ENCODE measurements at places on chromosomes 1 and 21.

- no peak for DNase-seq
These were observed 351.6 kb downstream of the PTBP2 start for GRCh38 chr1:97073169-97073568.

- DNase-seq, result no peak
These were observed 8.4 kb downstream of the TNFRSF1B start for GRCh38 chr1:12174924-12175810.

DNA sequence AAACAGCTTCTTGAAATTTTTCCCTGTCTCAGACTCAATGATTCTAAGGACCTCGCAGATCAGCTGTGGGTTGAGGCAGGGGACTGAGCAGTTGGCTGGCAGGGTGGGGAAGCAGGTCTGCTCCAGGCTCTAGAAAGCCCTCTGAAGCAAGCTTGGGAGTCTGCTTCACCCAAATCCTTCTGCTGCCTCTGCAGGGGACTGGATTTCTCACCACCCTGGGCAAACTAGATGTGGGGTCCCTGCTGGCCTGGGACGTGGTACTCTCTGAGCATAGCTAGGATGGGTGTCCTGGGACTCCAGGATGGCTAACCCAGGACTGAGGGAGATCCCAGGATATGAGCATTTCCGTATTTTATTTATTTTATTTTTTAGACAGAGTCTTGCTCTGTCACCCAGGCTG lies 89.3 kb downstream of the LAMC2 start:
- no peak for DNase-seq

DNA sequence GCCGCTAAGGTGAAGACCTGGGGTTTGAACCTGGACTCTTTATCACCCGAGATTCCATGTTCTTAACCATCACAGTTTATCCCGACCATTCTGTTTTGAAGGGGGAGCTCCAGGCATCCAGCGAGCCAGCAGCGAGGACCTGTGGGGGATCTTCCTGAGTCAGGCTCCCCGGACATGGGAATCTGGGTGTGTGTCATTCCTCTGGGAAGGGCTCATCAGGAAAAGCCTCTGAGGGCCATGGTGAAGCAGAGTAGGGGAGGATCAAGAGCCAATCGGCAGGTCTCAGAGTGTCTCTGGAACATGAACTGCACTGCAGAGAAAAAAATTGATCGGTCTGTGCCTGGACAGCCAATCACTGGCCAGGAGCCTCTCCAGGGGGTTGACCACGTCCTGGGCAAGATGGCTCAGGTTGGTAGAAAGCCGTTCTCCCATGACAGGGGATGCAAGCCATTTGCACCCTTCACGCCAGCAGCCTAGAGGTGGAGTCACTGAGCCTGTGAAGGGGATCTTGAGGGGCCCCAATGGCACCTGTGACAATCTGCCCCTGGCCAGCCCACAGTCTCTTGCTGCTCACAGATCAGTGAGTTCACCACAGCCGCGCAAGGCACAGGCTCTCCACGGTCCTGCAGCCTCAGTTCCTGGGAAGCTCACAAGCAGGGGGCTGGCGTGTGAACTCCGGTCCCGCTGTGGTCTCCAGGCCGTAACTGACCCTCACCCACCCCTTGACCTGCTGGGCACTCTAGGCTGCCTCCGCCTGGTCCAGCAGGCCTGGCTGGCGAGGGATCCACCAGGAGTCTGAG lies 20.4 kb upstream of the ACTRT2 start:
- no peak for DNase-seq

- no peak for DNase-seq
These were observed 282.8 kb upstream of the PKN2 start for GRCh38 chr1:88401313-88401712.

DNA sequence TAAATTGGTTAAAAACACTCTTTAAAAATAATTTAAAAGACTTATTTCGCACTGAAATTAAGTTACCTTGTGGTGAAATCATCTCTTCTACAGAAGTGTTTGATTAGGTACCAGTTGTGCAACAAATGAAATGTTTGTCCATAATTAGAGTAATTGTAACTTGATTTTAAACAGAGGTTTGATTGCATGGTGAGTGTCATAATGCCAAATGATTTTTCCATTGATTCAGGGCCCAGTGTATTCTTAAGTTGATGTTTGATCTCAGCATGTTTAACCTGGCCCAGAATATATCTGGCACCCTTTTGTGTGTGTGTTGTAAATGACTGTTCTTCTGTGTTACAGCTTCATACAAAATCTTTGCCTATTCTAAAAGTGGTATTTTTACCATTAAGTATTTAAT lies 28.5 kb downstream of the LRRC8B start:
- DNase-seq, result no peak

GRCh38 chr1:185367218-185367617 lies 50.2 kb upstream of the IVNS1ABP start:
- DNase-seq, result no peak

DNA sequence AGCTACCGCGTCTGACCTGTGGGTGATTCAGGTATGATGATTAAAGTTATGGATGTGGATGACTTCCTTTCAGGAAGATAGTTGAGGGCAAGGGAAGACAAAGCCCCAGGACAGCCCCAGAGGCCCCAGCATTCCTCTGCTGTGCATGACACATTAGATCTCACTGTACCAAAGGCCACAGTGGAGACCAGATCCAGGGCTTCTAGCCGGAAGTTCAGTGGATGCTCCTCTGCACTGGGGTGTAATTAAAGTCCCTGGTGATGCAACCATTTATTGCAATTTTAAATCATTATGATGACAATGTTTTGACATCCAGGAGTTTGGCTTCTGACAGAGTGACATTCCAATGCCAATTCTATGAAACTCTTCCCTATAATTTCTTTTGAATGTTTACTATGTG lies 5.0 kb downstream of the C4BPA start:
- no peak for DNase-seq

- DNase-seq, result no peak
These were observed 16.2 kb downstream of the COL24A1 start for GRCh38 chr1:86140281-86140880.

- DNase-seq, result no peak
These were observed 142.6 kb upstream of the CTTNBP2NL start for GRCh38 chr1:112253366-112253765.

GRCh38 chr1:15622712-15623373 lies 5.6 kb downstream of the DDI2 start:
- no peak for DNase-seq

DNA sequence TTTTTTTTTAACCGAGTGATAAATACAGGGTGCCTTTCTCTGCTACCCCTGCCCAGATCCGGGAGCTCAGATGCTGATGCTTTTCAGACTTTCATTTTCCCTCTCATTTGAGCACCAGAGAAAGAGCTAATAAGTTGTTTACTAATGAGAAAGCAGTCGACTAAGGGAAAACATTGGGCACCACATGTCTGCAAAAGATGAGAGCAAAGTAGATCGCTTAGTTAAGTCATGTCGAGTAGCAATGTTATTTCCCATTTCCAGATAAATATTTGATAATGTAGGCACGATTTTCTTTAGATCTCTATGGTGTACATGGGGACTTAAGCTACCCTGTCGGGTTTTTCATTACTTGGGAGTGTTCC lies 1.2 kb downstream of the PKN2 start:
- no peak for DNase-seq

DNA sequence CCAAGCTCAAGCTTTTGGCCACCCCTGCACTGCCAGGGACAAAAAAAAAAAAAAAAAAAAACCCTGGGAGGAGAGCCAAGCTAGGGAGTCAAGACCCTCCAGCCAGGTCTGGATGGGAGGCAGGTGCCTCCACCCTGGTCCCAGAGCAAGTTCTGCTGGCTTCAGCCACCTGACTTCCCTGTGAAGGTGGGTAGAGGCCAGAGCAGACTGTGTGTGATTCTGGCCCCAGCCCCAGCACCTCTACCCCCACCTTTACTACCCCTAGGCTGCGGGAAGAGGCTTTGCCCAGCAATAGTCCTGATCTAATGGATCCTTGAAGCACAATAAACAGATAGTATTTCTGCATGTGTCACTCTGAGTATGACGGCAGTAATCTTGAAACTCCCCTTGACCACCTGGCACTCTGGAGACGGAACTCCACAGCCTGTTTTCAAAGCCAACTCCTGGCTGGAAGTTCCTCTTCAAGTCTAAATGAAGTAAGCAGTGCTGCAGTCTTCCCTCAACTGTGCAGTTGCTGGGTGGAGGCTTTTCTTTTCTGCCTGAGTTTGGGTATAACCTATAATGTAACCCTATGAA lies 9.8 kb downstream of the PDZK1IP1 start:
- DNase-seq, result no peak

DNA sequence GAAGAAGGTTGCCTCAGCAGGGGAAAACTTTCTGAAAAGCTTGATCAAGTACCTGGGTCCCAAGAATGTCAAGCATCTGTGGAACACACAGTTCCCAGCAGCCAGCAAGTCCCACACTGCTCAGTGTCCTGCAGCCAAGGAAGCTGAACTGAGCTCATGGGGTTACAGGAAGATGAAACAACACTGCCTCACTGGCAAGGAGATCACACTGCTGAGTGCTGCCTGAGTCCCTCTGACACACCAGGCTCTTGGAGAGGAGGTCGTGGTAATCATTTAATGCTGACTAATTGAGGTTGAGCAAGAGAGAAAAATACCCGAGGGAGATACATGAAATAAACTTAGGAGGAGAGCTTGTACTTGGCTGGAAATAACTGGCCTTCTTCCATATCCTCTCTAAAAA lies 75.2 kb downstream of the MPZL1 start:
- DNase-seq, result peak; percentile 96

DNA sequence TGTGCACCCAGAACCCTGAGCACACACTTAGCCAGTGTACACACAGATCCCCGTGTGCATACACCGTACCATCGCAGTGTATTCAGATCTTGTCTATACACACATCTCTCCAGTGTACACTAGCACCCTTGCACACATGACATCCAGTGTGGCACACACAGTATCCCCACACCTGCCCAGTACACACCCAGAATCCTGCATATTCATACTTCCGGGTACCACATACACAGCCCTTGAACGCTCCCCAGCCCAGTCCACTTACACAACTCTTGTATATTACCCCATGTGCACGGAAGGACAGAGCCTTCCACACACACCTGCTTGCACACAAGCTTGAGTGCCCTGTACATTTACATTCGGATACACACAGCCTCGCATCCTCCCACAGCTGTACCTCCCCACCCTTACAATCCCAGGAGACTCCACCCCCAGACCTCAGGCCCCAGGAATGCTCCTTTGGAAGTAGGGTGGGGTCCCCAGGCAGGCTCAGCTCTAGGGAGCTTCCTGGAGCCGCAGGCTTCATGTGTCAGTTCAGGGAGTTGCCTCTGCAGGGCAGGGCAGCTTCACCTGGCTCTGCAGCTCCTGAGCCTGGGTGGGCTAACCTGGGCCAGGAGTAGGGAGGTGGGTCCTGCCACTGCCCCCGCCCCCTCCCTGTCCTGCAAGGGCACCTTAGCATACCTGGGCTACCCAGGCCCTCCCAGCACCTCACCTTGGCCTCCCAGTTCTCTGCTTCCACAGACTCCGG lies 46.2 kb downstream of the AHDC1 start:
- DNase-seq, result no peak

DNA sequence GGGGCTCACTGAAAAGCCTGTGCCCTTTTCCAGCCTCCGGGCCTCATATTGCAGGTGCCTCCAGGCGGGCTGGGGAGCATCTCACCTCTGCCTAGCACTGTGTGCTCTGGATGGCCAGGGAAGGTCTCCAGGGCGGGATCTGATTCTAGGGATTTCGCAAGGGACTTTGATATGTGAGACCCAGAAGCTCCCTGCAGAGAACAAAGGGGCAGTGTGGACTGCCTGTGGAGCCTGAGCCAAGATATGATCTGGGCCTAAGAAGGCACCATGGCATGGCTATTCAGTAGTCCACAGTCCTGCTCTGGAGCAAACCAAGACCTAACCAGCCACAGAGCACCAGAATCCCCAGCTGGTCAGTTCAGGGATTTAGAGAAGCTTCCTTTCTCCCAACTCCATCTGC lies 157.2 kb downstream of the ST6GALNAC5 start:
- no peak for DNase-seq

DNA sequence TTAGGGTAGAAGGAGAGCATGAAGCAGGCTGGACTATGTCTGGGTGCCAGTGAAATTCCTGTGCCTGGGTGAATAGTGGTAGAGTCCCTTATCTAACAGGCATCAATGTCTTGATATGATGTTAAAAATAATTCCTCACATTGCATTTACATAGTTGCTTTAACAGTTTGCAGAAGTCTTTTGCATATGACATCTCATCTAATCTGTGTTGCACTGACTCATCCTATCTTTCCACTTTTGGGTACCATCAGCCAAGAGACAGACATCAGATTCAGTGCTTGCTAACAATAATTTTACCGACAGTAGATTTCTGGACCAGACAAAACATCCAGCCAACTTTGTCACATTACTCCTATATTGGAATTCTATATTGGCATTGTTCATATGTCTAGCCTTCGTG lies 92.5 kb downstream of the WDR64 start:
- no peak for DNase-seq

- no peak for DNase-seq
These were observed 4.1 kb upstream of the TMCO1 start for GRCh38 chr1:165772739-165773138.

DNA sequence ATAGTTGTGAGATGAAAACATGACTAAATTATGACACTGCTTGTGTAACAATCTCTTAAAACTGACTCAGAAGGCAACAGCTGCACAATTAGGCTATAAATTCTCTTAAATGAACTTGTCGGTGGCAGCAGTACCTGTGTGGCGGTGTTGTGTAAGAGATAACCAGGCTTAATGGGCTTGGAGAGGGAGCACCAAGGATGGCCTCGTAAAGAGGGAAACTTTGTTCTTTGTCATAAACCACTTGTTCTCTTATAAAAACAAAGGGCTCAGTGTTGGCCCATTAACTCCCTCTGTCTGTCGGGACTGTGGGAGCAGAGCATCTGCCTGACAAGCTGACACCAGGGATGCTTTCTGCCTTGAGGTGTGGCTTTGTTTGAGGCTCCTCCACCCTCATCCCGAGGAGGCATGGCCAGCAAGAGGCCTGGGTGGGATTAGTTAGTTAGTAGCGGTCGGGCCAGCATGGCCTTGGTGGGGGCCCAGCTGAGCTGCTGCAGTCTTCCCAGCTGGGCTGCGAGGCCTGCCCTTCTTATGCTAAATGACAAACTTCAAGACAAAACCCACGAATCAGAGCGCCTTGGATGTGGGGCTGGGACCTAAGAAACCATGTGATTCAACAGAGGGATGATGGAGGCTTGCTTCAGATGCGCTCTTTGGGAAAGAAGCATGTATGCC lies 171.4 kb downstream of the CAMTA1 start:
- no peak for DNase-seq

GRCh38 chr1:78649628-78650027 lies at the start of gene IFI44:
TSS of gene IFI44 (plus strand) at chr1:78649831. CDS start at chr1:78650196, 365 bp downstream.
- DNase-seq, result peak; percentile 68

GRCh38 chr1:96837057-96837780 lies 115.6 kb downstream of the PTBP2 start:
- no peak for DNase-seq

- no peak for DNase-seq
These were observed 31.4 kb upstream of the BCL9 start for GRCh38 chr1:147509786-147510395.

- DNase-seq, result no peak
These were observed 11.9 kb downstream of the ACTRT2 start for GRCh38 chr1:3033040-3033789.

GRCh38 chr1:21814241-21814918 lies 2.3 kb downstream of the LDLRAD2 start:
- no peak for DNase-seq

GRCh38 chr1:85406887-85407533 lies 57.9 kb downstream of the DDAH1 start:
- DNase-seq, result peak; percentile 82
